ENCODE measurements at places on chromosomes 6 and 20.

GRCh38 chr20:22404419-22405170 is 179.8 kb downstream of the FOXA2 start:
- DNase-seq: no peak

GRCh38 chr6:12037798-12038197 is 25.7 kb downstream of the HIVEP1 start:
- no peak for DNase-seq

GRCh38 chr20:48383252-48383651 is 444.5 kb downstream of the PREX1 start:
- DNase-seq: no peak

DNA sequence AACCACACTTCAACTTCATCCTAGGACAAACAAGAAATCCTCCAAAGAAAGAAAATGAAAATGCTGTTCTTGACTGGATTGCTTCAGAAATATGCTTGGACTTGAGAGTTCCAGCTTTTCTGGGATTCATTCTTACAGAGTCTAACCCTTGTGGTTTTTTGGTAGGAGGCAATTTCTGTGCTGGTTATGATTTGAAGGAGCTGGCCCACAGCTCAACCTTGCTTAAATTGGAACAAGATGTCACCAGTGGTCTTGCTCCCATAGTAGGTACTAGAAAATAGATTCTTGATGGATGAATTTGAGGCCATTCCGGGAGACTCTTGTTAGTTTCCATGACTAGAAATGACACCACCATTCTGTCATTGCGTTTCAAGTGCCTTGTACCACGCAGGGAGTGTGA is 54.3 kb upstream of the BMP6 start:
- DNase-seq: no peak

- DNase-seq: no peak
Measured at GRCh38 chr6:118621799-118622470, 29.5 kb downstream of the CEP85L start.

- no peak for DNase-seq
Measured at GRCh38 chr20:30419466-30419865, 838.0 kb upstream of the DEFB115 start.

DNA sequence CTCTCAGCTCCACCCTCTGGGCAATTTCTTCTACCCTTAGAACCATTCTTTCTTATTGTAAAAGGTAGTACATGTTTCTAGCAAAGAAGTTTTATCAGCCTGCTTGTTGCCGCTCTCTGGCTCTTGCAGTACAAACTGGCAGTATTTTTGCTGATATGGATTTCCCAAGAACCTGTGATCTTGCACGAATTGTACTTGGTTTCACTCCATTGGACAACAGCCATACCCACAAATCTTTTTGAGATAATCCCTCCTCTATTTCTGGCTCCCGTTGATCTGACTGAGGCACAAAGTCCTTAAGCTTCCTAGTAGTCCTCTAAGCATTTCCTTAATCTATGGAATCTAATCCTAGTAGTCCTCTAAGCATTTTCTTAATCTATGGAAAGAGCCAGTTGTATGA is 487.0 kb upstream of the PTCHD4 start:
- no peak for DNase-seq

DNA sequence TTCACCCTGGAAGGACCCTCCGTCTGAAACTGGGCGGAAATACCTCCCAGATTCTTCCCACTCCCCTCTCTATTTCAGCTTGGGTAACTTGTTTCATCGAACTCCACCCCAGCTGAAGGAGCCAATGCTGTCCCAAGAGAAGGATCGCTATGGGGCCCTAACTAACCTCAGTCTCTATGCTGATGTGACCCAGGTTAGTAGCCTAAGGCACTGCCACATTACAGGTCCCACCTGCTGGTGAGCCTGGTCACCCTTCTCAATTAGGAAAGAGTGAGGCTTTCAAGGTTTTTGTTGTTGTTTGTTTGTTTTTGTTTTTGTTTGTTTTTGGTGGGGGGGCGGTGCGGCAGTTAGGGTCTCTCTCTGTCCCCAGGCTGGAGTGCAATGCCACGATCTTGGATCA is 168.4 kb downstream of the OR2B2 start:
- DNase-seq: no peak

- no peak for DNase-seq
Measured at GRCh38 chr6:54706844-54707605, 139.5 kb upstream of the FAM83B start.

DNA sequence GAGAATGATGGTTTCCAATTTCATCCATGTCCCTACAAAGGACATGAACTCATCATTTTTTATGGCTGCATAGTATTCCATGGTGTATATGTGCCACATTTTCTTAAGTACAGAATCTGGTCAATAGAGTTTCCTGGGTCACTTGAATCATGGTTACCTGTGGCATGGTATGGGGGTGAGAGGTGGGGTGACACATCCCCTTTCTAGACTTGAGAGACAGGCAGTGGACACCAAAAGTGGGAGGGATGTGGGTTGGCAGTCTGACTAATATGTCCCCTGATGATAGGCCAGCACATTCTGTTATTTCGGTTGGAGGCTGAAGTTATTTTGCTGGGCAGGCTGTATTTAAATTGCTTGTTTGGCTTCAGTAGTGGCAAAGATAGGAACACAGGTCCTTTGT is 78.1 kb downstream of the UST start:
- DNase-seq: no peak

DNA sequence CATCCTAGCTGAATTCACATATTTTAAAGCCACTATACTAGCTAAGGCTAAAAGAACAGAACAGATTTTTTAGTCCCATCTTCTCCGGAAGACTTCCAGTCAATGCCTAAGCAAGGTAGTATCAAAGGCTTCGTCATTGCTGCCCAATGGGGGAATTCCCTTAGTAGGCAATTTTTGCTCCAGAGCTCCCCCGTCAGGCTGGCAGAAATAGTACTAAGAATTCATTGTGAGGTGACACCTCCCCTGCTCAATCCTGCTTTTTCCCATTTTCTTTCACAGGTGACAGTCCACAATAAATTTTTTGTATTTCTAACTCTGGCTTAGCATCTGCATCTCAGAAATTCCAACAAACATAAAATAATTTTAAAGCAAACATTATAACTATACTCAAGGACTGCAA is 52.8 kb upstream of the SRSF6 start:
- no peak for DNase-seq

DNA sequence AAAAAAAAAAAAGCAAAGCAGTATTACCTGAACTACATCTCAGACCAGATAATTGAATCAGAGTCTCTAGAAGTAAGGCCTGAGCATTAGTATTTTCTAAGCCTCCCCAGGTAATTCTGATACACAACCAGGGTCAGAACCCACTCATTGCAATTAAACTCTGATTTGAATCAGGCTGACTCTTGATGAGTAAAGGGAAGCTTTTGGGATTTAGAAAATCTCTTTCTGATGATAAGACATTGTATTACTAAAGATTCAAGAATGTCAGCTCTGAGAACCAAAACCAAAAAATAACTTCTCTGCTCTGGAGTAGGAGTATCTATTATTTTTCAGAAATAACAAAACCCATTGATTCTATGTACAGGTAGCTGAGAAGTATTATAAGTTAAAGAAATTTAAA is 100.1 kb upstream of the COL21A1 start:
- no peak for DNase-seq

All from stimulated activated CD8-positive, alpha-beta memory T cell treated with anti-CD3 and anti-CD28 coated beads, Interleukin-12 subunit alpha, Interleukin-12 subunit beta, amount 100 ng/mL, for 4 hours (primary cell).